Stimulated activated naive CD8-positive, alpha-beta T cell treated with anti-CD3 and anti-CD28 coated beads, Interleukin-15, Interleukin-2, amounts not matched to agents 100 U/mL and 50 U/mL, for 24 hours (primary cell): ENCODE measurements at places on chromosomes 3 and 15.

GRCh38 chr3:44680921-44681455 is 31.5 kb upstream of the ZNF502 start:
- DNase-seq: no peak

GRCh38 chr15:36472672-36473071 is 106.8 kb upstream of the CDIN1 start:
- DNase-seq: no peak

GRCh38 chr3:132569153-132569552 is 27.9 kb upstream of the ACKR4 start:
- no peak for DNase-seq

DNA sequence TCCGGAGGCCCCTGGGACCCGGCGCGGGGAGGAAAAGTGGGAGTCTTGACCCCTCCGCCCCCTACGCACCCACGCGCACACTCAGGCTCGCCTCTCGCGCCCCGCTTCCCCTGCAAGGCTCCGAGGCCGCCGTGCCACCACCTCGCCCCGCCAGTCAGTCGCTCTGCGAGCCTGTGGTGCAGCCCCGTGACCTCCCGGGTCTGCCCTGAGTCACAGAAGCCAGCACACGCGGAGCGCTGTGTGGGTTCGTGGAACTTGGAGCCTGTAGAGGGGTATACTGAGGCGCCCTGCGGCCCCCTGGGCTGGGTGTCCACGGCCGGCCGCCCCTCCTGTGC is 380 bp upstream of the ALS2CL start:
- peak; percentile 53 for DNase-seq

DNA sequence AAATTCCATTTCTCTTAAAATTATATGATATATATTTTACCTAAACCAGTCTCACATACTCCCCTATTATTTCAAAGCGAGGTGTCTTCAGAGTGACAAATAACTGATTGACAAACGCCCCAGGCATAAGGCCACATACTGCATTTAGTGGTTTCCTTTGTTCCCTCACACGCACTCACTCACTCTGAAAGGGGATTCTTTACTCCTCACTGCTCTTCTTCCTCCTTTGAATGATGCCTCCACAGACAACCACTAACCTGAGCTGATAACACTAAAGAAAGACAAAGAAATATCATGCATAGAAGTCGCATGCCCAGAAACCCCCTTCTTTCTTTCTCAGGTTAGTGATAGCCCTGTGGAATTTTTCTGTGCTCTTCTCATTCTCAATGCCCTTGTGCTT is 24.1 kb upstream of the BBX start:
- no peak for DNase-seq
